HT-29 (cell line): ENCODE measurements at places on chromosomes 13 and 19. TPM values are rescaled to one million over a fixed set of nuclear protein-coding genes. Genes with fewer than 3 reads are reported as not detected.

Gene ERFL
- total RNA-seq, result 0.39 and 0.64 TPM in 2 replicates

Gene SYNGR4
- 0.34 and 1.2 TPM in 2 replicates for total RNA-seq

Gene CYP4F2
- 0.18 TPM in 1 of 2 replicates, not detected in the other for total RNA-seq

Gene DAND5
- total RNA-seq, result 0.31 TPM in 1 of 2 replicates, not detected in the other

DNA sequence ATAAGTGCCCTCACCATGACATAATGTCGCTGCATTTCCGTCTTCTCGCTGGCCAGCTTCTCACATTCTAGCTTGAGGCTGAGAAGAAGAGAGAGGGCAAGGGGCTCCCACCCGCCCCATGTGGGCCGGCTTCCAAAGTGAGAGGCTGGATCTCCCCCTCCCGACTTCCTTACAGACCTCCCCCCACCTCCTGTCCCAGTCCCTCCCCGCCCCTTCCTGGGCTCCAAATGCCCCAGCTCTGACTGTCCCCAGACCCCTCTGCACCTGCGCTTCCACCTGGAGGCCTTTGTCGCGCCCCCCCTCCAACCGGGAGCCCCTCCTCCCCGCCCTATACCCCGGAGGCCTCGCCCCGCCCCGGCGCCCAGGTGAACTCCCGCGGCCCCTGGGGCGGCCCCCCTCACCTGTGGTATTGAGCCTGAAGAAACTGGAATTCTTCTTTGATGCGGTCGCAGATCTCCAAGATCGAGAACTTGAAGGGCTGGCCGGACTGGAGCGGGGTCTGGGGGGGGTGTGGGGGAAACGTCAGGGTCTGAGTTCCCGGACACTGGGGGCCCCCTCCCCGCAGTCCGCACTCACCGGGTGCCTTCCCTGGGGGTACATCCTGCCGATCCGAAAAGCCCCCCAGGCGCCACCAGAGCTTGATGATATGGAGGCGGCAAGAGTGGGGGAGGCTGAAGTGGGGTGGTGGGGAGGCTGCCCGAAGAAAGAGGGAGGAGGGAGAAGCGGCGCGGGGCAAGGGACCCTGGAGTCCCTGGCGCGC is 595 bp downstream of the TLE2 start:
- no peak for DNase-seq

DNA sequence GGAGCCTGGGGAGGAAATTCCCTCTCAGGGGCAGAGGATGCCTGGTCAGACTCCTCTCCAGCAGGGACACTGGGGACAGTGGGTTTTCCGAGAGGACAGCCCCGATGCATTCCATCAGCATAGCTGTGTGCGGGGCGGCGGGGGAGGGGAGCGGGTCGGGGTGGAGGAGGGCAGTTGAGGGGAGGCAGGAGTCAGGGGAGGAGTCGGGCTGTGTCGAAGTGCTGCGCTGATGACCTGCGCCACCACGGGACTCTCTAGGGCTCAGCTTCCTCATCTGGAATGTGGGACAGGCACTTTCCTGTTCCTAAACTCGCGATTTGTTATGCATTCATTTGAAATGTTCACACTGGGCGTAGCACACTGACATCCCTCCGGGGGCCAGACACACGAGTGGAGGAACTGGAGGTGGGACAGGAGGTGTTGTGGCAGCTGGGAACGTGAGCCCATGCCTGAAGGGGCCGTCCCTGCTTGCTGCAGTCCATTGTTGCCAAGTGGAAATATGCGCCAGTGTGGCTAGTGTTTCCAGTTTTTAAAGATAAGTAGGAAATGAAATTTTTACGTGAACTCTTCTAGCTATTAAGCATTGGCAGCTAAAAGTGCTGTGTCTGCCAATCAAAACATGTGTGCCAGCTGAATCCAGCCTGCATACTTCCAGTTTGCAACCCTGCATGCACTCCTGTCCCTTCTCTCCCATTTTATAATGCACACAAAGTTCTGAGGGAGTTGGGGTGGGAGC is 43.3 kb downstream of the FLT1 start:
- no peak for DNase-seq

GRCh38 chr13:37665420-37665819 is 66.9 kb upstream of the POSTN start:
- DNase-seq, result no peak

- DNase-seq, result no peak
Observed at GRCh38 chr19:42553292-42554045, 25.2 kb upstream of the CEACAM1 start.

GRCh38 chr19:11196406-11197287 is 698 bp downstream of the KANK2 start:
- DNase-seq, result peak; percentile 17

GRCh38 chr19:12730064-12730463 is 4.4 kb downstream of the TRIR start:
- DNase-seq, result no peak

DNA sequence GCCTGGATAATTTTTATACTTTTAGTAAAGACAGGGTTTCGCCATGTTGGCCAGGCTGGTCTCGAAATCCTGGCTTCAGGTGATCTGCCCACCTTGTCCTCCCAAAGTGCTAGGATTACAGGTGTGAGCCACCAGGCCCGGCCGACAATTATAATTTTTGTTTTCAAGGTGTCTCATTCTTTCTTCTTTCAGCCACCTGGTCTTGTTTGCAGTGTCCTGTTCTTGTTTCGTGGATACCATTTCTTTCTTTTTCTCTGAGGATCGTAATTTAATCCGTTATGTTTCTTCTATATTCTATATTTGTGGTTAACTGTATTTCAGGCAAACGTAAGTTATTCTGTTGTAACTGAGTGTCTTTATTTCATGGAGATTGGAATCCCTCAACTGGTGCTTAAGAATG is 15.7 kb downstream of the TIMM13 start:
- DNase-seq, result no peak
